Kasumi-1 (cell line): ENCODE measurements at places on chromosomes 16 and 17.

DNA sequence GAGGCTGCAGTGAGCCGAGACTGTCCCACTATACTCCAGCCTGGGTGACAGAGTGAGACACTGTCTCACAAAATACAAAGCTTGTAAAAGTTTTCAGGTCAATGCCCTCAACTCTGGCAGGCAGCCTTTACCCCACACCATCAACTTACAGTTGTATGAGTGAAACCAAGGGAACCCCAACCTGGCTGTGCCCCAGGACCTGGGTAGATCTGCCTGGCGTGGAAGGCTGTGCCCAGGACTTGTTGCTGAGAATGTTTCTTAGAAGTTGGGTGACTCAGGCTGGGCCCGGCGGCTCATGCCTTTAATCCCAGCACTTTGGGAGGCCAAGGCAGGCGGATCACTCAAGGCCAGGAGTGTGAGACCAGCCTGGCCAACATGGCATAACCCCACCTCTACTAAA is 7.8 kb downstream of the CES3 start:
- DNase-seq = no peak

DNA sequence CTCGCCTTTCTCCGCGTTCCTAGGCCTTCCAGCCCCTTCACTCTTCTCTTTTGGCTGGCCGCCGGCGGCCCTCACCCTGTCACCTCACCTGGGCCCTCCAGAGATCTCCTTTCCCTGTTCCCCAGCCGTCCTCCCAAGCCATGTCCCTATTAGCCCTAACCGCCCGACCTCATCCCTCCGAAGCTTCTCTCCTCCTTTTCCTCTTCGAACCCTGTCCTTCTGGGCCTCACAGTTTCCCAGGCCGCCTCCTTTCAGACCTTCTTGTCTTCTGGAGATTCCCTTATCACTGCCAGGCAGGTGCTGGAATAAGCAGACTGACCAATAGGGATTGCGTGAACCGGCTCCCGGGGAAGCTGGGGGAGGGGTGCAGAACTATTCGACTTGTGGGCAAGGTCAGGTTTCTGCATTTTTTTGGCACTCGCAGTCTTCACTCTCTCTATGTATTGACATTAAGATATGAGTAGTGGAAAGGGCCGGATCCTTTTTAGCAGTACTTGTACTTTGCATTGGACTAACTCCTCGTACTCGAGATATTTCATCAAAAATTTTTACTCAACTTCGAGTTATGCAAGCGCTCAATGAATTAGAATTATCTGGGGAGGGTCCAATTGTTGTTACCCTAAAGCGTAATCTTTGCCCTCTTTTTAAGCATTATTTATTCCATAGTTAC is 690 bp downstream of the RHOT1 start:
- DNase-seq = peak; percentile 24

DNA sequence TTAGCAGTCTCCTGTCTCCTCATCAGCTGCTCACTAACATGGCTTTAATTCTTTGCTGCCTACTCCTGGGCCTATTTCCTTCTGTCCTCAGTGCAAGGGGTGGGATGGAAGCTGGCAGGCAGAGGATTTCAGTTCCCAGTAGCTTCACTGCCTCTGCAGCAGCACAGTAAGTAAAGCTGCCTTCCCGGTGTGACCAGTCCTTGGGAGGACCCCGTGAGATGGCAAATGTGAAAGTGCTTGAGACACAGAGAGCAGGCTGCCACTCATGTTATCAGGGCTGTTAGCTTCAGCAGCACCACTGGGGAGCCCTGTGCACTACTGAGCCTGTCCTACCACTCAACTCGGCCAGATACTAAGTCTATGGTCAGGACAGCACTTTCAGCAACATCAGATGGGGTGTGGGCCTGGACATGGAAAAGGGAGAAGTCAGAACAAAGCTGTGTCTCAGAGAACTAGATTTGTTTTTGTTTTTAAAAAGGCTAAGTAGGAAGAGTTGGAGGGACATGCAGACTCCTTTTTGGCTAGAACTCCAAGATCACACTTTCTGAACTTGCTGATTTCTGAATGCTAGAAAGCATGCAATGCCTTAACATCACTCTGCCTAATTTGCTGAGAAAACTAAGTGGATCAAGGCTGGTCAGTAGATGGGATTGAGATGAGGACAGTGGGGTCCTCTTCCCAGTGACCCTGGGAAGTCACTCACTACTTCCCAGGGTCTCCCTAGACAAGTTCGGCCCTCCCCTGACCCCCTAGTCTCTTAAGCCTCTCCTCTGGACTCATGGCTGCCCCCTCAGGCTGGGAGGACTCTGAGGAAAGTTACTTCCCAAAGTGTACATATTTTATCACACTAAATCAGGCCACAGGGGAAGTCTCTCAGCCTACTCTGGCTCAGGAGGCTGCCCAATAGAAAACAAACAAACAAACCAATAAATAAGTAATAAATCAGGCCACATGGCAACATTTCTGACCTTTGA is 1.1 kb downstream of the ACSF2 start:
- peak; percentile 75 for DNase-seq

GRCh38 chr17:4509923-4510617 is 11.4 kb downstream of the SPNS2 start:
- DNase-seq = no peak

DNA sequence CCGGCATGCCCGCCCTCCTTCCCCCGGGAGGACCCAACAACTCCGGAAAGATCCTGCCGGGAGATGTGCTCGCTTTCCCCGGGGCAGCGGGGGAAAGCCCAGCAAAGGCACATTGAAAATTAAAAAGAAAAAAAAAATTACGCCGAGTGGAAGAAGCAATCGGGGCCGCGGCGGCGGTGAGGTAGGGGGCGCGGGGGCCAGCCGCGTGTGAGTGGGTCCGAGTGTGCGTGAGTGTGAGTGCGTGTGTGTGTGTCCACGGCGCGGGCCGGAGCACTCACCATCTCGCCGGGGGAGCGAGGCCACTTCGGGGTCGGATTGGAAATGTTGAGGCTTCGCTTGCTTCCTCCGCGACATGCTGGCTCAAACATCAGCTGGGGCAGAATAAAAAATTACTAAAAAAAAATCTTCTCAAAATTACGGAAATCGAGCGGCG is at the start of gene SALL1:
SALL1 (minus strand) TSS at position 383 of the 433 bp plus-strand sequence; CDS start at position 354, 29 bp downstream.
- DNase-seq = no peak

- no peak for DNase-seq
Measured at GRCh38 chr16:23917621-23918020, 81.8 kb downstream of the PRKCB start.
